Naive thymus-derived CD4-positive, alpha-beta T cell (primary cell): ENCODE measurements at places on chromosomes 6 and 20.

DNA sequence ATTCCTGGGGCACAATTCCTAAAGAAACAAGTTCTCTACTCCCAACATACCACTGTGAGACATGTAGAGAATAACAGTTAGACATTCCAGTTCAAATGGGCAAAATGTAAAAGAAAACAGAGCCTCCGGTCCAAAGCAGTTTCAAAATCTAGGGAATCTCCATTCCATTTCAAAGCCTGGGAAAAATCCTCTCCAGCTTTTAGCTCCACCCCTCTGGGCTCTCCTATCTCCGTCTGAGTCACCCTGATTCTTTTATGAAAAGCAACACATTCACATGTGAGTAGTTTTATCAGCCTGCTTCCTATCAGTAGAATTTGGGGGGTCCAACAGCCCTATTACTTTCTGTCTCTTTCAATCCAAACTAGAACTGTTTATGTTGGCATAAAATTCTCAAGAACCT is 3.7 kb downstream of the CSNK2A1 start:
- no peak overlapping the region for H3K4me3 ChIP-seq
- no peak for DNase-seq
- H3K36me3 ChIP-seq: peaks cover 4% of the 10 kb centered on the region

- no peaks in the 10 kb centered on the region for H3K4me1 ChIP-seq
- H3K36me3 ChIP-seq: no peaks in the 10 kb centered on the region
- no peaks in the 10 kb centered on the region for H3K27me3 ChIP-seq
- no peak overlapping the region for H3K27ac ChIP-seq
Measured at GRCh38 chr20:45701104-45701503, 734 bp upstream of the WFDC13 start.

DNA sequence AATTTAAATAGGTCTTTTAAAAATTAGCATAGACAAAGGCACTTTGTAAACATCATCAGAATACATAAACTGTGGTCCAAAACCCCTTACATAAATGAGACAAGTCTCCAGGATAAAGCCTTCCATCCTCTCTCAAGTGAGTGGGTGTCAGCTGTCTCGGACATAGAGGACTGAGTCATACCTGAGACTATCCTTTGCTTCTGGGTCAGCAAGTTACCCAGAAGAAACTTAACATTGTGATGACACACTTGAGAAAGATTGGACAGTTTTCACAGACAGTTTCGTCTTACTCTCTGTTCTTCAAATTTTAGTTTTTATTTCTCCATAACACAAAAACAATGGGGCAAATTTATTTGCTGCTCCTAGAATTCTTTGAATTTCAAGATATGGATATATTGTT is 838.0 kb downstream of the DHX35 start:
- no peaks in the 10 kb centered on the region for H3K36me3 ChIP-seq
- H3K27me3 ChIP-seq: no peaks in the 10 kb centered on the region
- H3K4me3 ChIP-seq: no peak overlapping the region
- H3K4me1 ChIP-seq: no peaks in the 10 kb centered on the region
- no peak for DNase-seq
- H3K27ac ChIP-seq: no peak overlapping the region

GRCh38 chr6:156189195-156189594 is 588.0 kb upstream of the ARID1B start:
- no peaks in the 10 kb centered on the region for H3K4me1 ChIP-seq
- H3K27ac ChIP-seq: no peak overlapping the region
- H3K27me3 ChIP-seq: no peaks in the 10 kb centered on the region
- no peak for DNase-seq
- no peak overlapping the region for H3K4me3 ChIP-seq
- H3K36me3 ChIP-seq: no peaks in the 10 kb centered on the region

GRCh38 chr6:27865850-27866356 is 46.3 kb downstream of the OR2B2 start:
- peaks cover 26% of the 10 kb centered on the region for H3K4me1 ChIP-seq
- peak overlapping the region; percentile 74 for H3K4me3 ChIP-seq
- H3K27me3 ChIP-seq: no peaks in the 10 kb centered on the region
- peak overlapping the region; percentile 71 for H3K27ac ChIP-seq
- DNase-seq: peak; percentile 54

DNA sequence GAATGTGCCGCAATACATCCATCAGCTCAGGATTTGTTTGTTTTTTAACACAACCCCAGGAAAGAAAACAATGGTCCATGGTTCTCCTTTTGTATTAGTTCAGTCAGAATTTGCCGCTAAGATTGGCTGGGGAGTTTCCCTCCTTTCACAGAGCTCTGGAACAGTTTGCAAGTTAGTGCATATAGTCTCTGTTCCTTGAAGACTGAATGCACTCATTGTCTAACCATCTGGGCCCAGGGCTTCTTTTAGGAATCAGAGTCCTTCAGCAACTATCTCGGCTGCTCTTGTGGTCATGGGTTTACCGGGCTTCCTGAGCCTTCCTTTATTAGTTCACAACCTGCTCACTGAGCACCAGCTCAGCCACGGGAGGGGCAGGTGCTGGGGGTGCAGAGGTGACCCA is 121.3 kb downstream of the SLC23A2 start:
- no peak overlapping the region for H3K27ac ChIP-seq
- no peaks in the 10 kb centered on the region for H3K4me1 ChIP-seq
- DNase-seq: no peak
- peaks cover 5% of the 10 kb centered on the region for H3K36me3 ChIP-seq
- no peak overlapping the region for H3K4me3 ChIP-seq

DNA sequence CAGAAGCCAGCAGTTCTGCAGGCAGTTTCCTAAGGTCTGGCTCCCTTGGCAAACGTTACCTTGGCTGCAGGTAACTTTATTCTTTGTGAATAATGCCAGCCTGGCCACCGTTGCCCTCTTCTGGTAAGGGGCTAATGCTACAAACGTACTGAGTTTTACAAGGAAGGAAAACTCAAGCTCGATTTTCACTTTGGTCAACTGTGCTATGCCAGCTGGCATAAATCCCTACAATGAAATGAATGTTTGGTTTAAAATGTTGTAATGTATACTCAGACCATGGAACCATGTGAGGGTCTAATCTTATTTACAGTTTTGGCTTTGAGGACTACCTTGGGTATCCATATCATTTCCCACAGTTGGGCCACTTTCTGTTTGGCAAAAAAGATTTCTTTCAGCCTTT is 101.4 kb downstream of the SLX4IP start:
- no peak overlapping the region for H3K4me3 ChIP-seq
- no peak for DNase-seq
- H3K27ac ChIP-seq: no peak overlapping the region

- H3K4me1 ChIP-seq: no peaks in the 10 kb centered on the region
- H3K36me3 ChIP-seq: no peaks in the 10 kb centered on the region
- no peaks in the 10 kb centered on the region for H3K27me3 ChIP-seq
- DNase-seq: no peak
- no peak overlapping the region for H3K27ac ChIP-seq
- no peak overlapping the region for H3K4me3 ChIP-seq
Measured at GRCh38 chr6:82862543-82862942, 203.1 kb downstream of the UBE3D start.

DNA sequence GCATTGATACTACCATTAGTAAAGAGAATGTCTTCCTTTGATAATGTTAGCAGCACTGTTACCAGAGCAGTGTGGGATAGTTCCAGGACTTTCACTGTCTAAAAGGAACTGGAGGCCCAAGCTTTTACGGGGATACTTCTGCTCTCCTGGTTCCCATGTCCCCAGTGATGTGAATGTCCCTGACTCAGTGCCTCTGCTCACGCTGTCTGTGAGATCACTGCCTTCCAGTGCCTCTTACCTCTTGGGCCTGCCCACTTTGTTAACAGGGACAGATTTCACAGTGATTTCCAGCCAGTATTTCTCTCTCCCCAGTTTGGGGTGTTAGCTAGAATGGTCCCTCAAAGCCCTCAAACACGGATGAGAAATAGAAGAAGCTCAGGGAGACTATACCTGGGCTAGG is 14.4 kb downstream of the PTPRA start:
- peaks cover 3% of the 10 kb centered on the region for H3K4me1 ChIP-seq
- no peaks in the 10 kb centered on the region for H3K36me3 ChIP-seq
- no peak for DNase-seq

DNA sequence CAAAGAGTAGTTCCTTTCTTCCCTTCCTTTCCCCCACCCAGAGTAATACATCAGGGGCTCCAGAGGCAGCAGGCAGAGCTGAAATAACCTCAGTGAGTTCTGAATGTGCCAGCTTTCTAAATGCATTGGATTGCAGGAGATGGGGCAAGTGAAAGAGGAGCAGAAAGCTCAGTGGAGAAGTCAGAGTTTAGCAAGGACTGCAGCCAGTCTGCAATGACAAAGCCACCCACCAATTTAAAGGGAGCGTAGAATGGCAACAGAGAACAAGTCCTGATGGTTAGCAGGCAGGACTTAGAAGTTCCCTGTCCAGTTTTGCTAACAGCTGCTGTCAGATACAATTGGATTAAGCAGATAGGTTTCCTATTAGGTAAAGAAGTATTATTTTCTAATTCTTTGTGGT is 203.4 kb upstream of the RIN2 start:
- H3K4me3 ChIP-seq: no peak overlapping the region
- no peak for DNase-seq
- no peaks in the 10 kb centered on the region for H3K27me3 ChIP-seq
- H3K4me1 ChIP-seq: no peaks in the 10 kb centered on the region
- H3K36me3 ChIP-seq: no peaks in the 10 kb centered on the region
- no peak overlapping the region for H3K27ac ChIP-seq

DNA sequence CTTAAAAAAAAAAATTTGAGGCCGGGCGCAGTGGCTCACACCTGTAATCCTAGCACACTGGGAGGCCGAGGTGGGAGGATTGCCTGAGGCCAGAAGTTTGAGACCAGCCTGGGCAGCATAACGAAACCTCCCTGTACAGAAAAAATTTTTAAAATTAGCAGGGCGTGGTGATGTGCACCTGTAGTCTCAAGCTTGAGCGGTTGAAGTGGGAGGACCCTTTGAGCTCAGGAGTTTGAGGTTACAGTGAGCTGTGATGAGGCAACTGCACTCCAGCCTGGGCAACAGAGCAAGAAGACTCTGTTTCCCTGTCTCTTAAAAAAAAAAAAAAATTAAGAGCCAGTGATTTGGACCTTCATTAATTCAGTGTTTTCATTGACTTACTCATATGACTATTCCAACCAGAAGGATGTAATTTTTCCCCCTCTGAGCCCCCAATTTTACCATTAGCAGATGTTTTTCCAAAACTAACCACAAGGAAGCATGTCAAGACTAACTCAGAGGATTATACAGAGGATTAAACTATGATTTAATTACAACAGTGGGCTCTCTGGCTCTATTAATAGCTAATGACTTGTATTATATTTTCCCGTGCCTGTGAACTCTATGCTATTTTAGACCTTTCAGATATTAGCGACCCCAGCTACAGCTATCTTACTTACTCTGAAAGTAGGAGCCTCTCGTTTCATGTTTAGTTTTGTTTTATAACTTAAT is 75.1 kb downstream of the ARID1B start:
- H3K27ac ChIP-seq: no peak overlapping the region
- H3K27me3 ChIP-seq: no peaks in the 10 kb centered on the region
- no peaks in the 10 kb centered on the region for H3K36me3 ChIP-seq
- no peak for DNase-seq
- peaks cover 16% of the 10 kb centered on the region for H3K4me1 ChIP-seq

DNA sequence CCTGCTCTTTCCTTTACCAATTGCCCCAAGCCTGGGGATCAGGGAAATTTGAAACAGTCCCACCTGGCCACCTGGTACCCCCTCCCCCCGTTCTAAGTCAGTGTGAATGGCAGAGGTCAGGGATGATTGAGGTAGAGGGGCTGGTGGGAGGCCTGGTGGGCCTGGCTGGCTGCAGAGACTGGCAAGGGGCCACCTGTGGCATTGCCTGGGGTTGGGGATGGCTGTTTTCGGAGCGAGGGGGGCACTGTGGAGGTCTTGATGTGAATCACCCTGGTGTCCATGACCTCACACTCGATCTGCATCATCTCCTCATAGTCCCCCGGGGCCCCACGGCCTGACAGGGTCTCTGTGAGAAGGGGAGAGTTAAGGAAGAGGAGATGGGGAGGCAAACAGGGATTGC is 6.5 kb upstream of the TNXB start:
- no peaks in the 10 kb centered on the region for H3K4me1 ChIP-seq
- H3K27ac ChIP-seq: no peak overlapping the region
- no peak overlapping the region for H3K4me3 ChIP-seq
- no peaks in the 10 kb centered on the region for H3K27me3 ChIP-seq

GRCh38 chr6:74100719-74101287 is 404.8 kb downstream of the CD109 start:
- no peaks in the 10 kb centered on the region for H3K36me3 ChIP-seq
- no peaks in the 10 kb centered on the region for H3K27me3 ChIP-seq
- no peak overlapping the region for H3K27ac ChIP-seq
